ENCODE measurements at places on chromosomes 7 and 10.
A peak's percentile ranks its signal among the peaks of the same experiment; 100 is the strongest.

DNA sequence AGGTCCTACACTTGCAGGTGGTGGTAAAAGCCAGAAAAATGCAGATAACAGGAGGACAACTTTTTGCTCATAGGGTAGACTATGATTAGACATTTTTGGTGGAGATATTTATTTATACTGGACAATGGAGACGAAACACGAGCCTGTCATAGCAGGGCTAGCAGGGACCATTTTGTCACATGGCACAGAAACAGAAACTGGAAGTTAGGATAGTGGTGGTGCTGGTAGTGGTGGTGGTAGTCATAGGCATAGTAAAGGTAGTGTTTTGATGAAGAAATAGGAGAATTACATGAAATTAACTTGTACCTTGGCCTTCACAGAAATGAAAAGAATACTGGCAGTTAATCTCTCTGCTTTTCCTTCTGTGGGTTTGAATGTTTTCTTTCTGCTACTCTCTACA, 8.8 kb upstream of the MGAM start:
- DNase-seq: no peak

- DNase-seq: no peak
These were observed 15.6 kb upstream of the VSIR start for GRCh38 chr10:71788954-71789353.

DNA sequence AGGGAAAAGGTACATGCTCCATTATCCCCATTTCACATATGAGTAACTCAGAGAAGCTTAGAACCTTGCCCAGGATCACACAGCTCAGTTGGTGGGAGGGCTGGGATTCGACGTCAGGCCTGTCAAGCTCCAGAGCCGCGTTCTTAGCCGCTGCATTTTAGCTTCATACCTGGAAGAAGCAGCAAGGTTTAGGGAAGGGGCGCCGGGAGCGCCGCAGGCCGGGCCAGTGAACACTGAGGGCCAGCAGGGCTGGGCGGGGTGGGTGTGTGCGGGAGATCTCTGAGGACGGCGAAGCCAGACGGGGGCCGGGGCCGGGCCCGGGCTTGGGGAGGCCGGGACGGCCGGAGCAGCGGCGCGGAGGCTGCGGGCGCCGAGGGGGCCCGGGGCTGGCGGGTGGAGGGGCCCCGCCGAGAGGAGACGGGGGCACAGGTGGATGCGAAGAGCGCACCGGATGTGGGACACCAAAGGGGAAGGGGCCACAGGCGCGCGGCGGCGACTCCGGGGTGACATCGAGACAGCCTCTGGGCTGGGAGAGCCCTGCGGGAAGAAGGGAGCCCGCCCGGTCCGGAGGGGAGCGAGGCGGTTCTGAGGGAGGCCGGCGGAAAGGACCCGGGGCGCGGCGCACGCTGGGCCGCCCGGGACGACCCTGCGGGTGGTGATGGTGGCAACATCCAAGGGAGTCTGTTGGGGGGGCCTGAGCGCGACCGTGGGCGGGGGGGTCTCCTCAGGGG, 498 bp downstream of the NDST2 start:
- DNase-seq: no peak

- no peak for DNase-seq
These were observed 107.2 kb downstream of the EPC1 start for GRCh38 chr10:32239769-32240168.

DNA sequence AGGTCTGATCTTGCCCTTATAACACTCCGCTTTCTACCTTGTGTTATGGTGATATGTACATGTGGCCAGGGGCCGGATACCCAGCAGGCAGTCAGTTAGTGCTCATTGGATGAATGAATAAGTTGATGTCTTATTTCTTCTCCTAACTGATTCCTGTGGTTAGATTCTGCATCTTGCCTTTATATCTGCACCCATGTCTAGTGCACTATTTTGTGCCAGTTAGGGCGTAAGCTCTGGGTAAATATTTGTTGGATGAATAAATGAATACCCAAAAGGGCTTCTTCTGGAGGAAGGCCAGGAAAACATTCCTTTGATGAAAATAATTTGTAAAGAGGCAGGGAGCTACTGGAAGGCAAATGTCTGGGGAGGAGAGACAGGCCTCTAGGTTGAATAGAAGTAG, 148.2 kb downstream of the CHN2 start:
- DNase-seq: no peak

GRCh38 chr10:72540193-72540807, 85.6 kb downstream of the MICU1 start:
- no peak for DNase-seq

- no peak for DNase-seq
These were observed 338.3 kb downstream of the ETV1 start for GRCh38 chr7:13651167-13651566.

- DNase-seq: no peak
These were observed 78.7 kb downstream of the PTPRN2 start for GRCh38 chr7:158508802-158509385.

DNA sequence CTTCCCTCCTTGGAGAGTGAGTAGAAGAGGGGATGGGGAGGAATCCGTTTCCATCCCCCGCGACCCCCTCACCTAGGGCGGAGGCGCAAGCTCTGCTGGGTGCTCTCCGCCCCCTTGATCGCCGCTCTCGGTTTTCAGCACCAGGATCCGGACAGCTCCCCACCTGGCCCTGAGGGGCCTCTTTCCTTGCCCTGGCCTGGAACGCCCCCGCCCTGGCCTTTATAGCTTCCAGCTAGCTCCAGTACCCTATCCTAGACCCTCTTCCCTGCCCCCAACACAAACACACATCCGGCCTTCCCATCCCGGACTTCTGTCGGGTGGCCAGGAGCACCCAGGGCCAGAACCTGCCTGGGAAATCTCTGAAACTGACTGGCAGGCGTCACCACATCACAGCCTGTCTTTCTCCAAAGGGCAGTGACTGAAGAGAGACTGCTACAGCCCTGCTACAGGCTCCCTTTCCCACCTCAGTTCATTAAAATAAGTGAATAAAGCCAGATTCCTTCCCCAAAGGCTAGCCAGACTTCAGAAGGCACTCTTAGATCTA, 72.3 kb upstream of the LEP start:
- DNase-seq: peak; percentile 86

DNA sequence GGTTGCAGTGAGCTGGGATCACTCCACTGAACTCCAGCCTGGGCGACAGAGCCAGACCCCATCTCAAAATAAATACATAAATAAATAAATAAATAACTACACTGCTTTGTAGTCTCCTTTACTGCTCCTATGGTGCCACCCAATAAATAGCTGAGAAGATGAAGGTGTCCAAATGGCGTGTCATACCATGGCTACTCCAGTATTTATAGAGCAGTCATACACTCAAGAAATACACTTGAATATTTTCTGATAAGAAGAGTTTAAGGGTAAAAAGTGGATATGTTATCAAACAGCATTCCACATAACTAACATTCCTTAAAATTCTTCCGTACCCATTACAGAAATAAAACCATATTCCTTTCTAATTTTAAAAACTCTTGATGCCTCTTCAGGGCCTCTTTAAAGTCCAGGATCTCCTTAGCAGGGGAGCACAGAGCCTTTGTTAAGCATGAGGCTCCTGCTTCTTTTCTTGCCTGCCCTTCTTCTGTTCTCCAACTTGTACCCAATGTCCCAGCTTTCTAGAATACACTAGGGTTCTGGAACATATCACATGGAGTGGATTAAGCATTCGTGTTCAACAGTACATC, 7.9 kb upstream of the SAR1A start:
- no peak for DNase-seq

DNA sequence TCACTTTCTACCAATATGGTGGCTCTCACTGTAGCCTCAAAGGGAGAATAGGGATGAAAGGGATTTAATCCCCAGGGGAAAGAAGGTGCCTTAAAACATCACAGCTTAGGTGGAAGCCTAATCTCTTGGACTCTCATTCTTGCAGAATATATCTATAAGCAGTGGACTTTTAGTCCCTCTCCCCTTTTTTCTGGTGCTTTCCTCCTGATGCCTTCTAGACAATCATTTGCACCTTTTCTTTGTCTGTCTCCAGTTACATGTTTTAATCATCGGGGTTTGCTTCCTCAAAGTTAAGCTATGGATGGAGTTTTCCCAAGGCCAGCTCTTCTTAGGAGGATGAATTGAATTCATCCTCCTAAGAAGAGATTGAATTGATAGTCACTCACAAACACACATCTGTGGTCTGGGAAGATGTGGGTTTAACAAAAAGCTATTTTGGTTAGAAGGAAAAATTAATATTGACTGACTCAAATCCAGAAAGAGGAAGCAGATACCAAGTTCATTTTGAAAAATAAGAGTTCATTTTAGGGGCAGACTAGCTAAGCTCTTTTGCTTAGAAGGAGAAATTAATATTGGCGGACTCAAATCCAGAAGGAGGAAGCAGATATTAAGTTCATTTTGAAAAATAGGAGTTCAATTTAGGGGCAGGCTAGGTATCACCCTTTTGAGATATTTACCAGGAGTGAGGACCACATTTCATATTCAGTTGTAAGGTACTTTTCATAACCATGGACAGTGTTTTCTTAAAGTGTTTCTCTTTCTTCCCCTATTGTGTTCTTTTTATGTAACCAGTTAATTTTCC, 35.2 kb upstream of the PLEKHS1 start:
- no peak for DNase-seq

- DNase-seq: no peak
These were observed 211.1 kb downstream of the MGMT start for GRCh38 chr10:129678186-129678585.

GRCh38 chr7:151498495-151498894, 21.2 kb downstream of the RHEB start:
- DNase-seq: no peak

DNA sequence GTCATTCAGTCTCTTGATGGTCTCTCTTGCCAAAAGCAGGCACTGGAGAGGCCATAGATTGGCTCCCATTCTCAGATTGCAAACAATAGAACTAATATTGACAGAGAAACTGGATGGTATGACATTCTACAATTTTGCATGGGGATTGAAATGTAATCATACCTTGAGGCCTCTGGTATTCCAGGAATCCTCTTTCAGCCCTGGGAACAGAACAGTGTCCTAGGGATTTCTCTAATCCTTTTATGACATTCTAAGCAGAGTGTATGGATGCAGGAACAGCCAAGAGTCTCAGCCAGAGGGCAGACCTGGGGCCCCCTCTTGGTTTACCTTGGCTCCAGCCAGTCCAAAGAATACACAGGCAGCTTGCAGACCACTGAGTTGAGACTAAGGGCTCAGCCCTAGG, 206.4 kb downstream of the KCNMA1 start:
- DNase-seq: no peak

DNA sequence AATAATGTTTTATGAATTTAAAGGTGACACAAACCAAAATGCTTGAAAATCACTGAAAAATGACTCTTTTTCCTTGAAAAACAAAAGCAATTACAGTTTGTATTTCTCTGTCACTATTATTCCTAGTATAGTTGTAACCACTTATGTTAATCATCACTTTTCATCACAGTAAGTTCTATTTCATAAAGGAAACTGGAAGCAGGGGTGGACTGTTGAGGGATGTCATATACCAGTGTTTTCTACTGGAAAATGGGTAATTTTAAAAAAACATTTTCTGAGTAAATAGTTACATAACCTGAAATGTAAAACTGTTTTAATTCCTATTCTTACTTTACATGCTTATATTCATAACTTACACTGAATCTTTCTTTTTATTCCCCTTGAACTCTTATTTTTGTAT, 32.2 kb upstream of the SFMBT2 start:
- DNase-seq: no peak

- no peak for DNase-seq
These were observed 6.6 kb upstream of the RELN start for GRCh38 chr7:103996017-103996551.

DNA sequence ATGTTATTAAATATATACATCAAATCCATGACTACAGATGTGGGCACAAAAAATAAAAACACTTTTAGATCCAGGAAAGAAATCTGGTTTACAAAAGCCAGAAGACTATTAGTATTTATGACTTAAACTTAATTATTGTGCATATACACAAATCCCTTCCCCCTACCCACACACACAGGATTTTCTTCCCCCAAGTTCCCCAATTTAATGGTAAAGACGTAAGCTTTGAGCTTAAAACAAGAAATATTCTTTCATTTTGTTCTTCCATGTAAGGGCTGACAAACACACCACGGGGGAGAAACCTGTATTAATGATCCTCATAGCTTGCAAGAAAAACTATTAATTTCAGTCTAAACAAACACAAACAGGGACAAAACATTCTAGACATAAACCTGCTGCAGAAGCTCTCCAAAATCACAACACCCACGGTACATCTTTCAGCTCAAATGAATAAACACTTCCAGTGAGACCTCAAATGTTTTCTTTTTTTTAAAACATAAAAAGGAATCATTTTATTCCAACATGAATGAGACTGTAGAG, 28.5 kb downstream of the OSBPL3 start:
- DNase-seq: no peak

GRCh38 chr7:156975620-156976019, 26.1 kb downstream of the NOM1 start:
- no peak for DNase-seq

DNA sequence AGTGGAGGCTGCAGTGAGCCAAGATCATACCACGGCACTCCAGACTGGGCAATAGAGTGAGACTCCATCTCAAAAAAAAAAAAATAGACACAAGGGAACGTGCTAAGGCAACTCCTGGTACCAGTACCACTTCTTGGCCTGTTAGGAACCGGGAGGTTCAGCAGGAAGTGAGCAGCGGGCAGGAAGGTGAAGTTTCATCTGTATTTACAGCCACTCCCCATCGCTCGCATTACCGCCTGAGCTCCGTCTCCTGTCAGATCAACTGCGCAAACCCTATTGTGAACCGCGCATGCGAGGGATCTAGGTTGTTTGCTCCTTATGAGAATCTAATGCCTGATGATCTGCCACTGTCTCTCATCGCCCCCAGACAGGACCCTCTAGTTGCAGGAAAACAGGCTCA, 69.9 kb upstream of the FOXK1 start:
- DNase-seq: no peak

DNA sequence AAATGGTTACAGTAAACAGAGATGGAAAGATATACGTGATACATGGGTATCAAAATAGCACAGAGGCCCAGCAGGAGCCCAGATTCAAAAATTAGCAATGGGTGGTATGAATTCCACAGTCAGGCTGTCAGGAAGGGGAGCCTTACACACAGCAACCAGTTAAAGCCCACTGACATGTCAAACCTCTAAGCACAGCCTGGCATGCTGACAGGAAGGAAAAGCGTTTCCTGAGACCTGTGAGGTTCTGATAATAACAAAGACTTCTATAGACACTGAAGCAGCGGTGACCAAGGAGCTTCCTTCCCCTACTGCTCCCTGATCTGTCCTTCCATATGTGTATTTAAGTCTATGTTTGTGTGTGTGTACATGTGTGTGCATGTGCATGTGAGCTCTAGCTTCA, 89.9 kb downstream of the PHYHIPL start:
- DNase-seq: no peak

DNA sequence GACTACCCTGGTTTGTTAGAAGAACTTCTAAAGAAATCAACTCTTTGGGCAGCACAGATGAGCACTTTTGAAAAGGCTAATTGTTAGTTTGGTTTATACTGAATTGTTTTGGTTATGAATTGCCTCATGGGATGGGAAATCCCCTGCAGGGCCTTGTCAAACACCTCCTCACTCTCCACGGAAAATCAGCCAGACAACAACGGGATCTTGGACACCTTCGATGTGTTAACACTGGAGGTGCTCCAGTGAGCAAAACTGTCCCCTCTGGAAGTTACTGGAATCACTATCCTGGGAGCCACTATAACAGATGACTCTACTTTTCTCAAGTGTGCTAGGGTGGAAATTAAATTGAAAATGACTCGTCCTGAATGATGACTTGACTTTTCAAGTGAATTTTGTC, 38.7 kb downstream of the CDK6 start:
- DNase-seq: no peak

GRCh38 chr7:44150966-44151941, 10.1 kb upstream of the MYL7 start:
- no peak for DNase-seq

- DNase-seq: no peak
These were observed 45.5 kb upstream of the DDC start for GRCh38 chr7:50610521-50611277.

GRCh38 chr7:126570845-126571244, 681.9 kb downstream of the GRM8 start:
- DNase-seq: no peak
